ENCODE measurements at places on chromosomes 7 and 10. TPM values are rescaled to one million over a fixed set of nuclear protein-coding genes. Genes with fewer than 3 reads are reported as not detected.

- DNase-seq = no peak
Observed at GRCh38 chr10:118694848-118695247, 59.9 kb downstream of the CACUL1 start.

DNA sequence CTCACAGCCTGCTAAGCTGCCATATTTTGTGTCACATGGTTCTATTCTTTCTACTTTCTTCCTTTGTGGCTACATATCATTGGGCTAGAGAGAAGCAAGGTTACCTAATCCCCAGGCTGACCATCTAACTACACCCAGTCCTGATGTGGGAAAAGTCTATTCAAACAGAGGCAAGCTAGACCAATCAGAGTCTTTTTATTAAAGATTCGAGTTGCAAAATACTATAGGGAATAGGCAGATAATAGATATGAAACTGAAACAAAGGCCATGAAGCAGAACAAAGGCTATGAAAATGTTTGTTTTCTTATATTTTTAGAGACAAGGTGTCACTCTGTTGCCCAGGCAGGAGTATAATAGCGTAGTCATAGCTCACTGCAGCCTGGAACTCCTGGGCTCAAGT lies 36.7 kb downstream of the MTERF1 start:
- no peak for DNase-seq

- no peak for DNase-seq
Observed at GRCh38 chr10:116633216-116633600, 12.5 kb downstream of the PNLIPRP2 start.

DNA sequence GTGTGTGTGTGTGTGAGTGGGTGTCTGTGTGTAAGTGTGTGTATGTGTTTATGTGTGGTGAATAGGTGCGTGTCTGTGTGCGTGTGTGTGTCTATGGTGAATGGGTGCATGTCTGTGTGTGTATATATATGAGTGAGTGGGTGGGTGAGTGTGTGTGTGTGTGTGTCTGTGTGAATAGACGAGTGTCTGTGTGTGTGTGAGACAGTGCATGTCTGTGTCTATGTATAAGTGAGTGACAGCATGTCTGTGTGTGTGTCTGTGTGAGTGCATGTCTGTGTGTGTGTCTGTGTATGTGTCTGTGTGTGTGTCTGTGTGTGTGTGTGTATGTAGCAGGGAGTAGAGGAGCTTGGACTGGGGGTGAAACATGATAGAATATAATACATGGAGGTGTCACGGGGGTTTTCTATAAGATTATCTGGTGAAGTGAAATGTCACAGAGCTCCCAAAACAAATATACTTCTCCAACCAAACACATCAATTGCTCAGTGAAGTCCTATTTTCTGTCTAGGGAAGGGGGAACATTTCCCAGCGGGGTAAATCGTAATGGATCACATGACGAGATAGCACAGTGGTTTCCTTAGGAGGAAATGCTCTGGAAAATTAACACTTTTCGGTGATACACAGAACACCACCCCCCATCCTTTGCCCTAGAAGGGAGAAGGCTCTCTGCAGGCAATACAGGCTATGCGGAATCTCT lies 723.3 kb upstream of the CELF2 start:
- no peak for DNase-seq

Gene C7orf57
- 0.44 TPM for total RNA-seq

Gene STEAP4
- total RNA-seq = not detected

Gene FRMD4A
- total RNA-seq = 1.1 TPM

Gene SRGN
- total RNA-seq = 198 TPM

Measured in activated naive CD4-positive, alpha-beta T cell treated with anti-CD3 and anti-CD28 coated beads for 36 hours (primary cell).